ENCODE measurements at places on chromosomes 2 and 18.

GRCh38 chr2:224584111-224584784 is 915 bp downstream of the CUL3 start:
- peak; percentile 38 for DNase-seq

DNA sequence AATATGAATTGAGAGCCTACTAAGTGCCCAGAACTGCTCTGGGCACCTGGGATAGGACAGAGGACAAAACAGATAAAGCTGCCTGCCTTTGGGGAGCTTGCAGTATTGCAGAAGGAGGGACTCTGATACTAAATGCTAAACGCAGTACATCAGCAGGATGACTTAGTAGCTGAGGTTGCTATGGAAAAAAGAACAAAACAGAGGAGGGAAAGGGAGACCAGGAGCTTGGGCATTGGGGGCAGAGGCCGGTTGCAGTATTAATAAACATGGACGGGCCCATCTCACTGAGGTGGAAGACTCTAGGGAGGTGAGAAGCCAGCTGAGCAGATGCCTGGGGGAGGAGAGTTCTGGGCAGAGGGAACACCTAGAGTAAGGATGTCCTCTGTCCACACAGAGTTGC is 66.1 kb upstream of the SP3 start:
- no peak for DNase-seq

DNA sequence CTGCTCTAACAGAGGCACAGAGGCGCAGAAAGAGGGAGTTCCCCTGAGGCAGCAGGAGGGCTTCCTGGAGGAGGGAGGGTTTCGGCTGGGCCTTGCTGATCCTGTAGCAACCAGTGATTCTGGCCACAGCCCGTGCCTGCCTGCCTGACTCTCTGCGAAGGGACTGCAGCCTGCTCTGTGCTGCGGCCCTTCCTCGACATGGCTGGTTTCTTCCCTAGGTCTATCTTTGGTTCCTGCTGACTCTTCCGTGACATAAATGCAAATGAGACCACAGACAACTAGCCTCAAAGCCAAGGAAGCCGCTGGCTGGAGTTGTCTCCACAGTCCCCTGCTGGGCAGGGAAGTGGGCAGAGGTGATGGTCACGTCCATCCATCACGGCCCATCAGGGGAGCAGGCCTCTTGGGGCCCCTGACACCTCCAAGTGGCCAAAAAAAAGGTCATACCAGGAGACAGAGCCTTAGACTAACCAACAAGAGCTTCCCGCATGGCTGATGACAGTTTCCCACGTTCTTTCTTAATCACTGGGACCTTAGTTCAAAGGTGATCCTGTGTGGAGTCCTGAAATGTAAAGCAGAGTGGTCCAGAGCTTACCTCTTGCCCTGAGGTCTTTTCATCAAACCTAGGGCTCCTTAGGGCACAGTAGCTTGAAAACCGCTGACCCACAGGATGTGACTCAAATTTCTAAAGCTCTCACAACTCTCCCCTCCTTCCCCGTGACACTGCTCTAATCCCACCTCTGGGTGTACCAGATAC is 55.3 kb downstream of the HS1BP3 start:
- DNase-seq, result no peak

DNA sequence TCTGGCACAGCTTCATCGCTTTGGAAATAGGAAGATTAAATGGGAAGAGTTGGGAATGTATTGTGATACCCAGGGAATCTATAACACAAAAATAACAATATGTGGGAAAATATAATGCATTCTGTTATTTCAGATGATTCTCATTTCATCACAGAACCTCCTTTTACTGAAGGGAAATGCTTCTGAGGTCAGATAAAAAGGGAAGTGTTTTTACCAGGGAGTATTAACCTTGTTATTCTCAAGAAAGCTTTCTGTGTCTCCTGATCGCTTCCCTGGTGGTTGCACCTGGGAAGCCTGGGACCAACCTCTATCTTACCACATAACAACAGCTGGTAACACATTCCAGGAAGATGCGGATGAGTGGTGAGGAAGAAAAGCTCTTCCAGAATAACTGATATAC is 47.2 kb downstream of the SCG2 start:
- no peak for DNase-seq

- DNase-seq, result no peak
These were observed 231.9 kb downstream of the ZRANB3 start for GRCh38 chr2:135299165-135299564.
